Naive B cell (primary cell): ENCODE measurements at places on chromosomes 16 and 17.

DNA sequence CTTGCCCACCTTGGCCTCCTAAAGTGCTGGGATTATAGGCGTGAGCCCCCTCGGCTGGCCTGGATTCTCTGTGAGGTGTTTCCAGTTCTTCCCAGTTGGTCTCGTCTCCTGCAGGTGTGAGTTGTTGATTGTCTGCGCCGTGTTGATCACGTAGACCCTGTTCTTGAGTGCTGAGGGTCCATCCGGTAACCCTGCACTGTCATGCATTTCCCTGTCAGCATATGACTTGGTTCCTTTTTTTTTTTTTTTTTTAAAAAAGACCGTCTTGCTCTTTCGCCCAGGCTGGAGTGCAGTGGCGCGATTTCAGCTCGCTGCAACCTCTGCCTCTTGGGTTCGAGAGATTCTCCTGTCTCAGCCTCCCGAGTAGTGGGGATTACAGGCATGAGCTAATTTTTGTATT is 17.3 kb downstream of the MGRN1 start:
- DNase-seq: no peak

GRCh38 chr17:36730095-36730808 is 128.9 kb downstream of the MRM1 start:
- DNase-seq: no peak

DNA sequence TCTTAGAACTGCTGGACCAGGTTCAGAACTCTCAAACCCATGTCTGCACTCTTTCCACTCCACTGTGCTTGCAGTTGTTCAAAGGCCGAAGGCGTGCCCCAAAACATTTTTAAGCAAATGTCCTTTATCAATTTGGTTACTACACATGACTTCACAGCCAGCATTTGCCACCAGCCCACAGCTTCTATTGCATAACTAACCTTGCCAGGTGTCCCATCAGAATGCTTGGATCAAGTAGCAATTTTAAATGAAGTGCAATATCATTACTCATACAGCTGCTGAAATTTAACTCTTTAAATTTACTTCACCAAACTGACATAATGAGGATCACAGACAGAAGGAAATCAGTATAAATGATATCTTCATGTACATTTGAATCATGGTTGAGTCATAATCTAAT is 29.8 kb upstream of the HS3ST3A1 start:
- DNase-seq: no peak

- no peak for DNase-seq
Measured at GRCh38 chr17:82242977-82243647, 14.3 kb downstream of the SLC16A3 start.

DNA sequence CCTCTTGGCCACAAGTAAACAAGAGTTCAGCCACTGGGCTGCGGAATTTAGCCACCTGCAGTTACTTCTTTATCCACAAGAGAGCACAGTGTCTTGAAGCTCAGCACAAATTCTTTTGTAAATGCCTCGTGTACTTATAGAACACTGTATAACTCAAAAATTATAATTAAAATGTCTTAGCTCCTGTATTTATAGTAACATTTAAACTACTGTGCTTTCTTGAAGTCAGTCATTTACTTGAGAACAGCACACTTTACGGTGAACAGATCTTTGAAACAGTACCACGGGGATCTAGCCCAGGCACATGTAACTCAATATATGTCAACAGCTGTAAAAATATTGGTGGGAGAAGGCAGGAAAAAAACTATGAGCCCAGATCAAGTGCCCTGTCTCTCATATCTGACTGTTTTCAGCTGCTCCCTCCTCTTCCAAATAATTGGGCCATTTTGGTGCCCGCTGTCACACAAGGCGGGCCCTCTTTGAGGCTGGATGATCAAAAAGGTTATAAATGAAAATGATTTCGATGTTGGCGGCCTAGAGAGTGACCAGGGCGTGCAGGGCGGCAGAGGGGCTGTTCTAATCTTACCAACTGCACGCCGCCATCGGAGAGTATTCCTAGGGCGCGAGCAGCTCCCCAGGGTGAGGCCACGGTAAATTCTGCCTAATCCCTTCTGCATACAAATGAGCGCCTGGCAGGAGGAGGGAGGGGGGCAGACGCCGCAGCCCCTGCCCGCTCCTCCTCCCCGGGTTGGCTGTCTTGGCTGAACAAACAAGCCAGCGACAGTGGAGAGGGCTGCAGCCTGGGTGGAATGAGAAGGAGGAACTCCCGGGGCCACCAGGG is 183.2 kb downstream of the C16orf78 start:
- DNase-seq: no peak
